Activated CD4-positive, alpha-beta T cell treated with anti-CD3 and anti-CD28 coated beads, Interleukin-2, amount 50 U/mL, for 4 hours (primary cell): ENCODE measurements at places on chromosomes 12 and 14.

DNA sequence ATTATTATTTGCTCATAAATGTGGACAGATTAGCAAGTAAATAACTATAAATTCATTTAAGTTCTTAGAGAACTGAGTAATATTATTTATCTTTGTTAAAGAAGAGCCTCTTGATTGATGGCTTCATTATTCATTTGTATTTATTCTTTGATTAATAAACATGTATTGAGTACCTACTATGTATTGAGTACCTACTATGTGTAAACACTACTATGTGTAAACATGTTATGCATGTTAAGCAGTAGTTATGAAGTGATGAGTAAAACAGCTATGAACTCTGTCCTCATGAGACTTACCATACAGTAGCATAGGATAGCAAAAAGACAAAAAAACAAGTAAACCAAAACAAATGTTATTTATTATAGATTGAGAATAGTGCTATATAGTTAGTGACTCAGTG is 61.9 kb downstream of the MNAT1 start:
- no peak for DNase-seq

GRCh38 chr14:104977681-104978653 is at the start of gene AHNAK2:
TSS of gene AHNAK2 (minus strand) at chr14:104978374. CDS start at chr14:104978237, 137 bp downstream.
- DNase-seq = no peak

GRCh38 chr14:81309511-81309910 is 88.8 kb upstream of the GTF2A1 start:
- DNase-seq = no peak

- peak; percentile 67 for DNase-seq
These were observed 2.7 kb downstream of the CMTM5 start for GRCh38 chr14:23379366-23380196.

- DNase-seq = no peak
These were observed 107.9 kb downstream of the PLCZ1 start for GRCh38 chr12:18629916-18630315.

DNA sequence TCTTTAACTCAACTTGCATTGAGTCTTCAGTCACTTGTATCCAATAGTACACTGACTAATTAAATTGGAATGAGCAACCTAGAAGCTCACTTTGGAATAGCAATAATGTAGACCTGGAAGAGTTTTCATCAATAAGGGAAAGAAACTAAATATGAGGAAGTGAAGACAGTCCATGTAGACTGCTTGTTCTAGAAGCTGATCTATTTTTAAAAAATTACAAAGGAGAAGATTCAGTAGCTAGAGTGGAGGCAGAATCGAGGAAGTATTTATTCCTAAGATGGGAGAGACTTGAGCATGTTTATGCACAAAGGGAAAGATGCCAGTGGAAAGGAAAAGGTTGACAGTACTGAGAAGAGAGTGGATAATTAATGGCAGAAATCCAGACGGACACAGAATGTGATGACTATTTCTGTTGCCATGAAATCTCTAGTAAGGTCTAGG is 156.3 kb upstream of the PDE3A start:
- no peak for DNase-seq
